ENCODE measurements at places on chromosomes 11 and 22. TPM values are rescaled to one million over a fixed set of nuclear protein-coding genes. Genes with fewer than 3 reads are reported as not detected.
A peak's percentile ranks its signal among the peaks of the same experiment; 100 is the strongest.

DNA sequence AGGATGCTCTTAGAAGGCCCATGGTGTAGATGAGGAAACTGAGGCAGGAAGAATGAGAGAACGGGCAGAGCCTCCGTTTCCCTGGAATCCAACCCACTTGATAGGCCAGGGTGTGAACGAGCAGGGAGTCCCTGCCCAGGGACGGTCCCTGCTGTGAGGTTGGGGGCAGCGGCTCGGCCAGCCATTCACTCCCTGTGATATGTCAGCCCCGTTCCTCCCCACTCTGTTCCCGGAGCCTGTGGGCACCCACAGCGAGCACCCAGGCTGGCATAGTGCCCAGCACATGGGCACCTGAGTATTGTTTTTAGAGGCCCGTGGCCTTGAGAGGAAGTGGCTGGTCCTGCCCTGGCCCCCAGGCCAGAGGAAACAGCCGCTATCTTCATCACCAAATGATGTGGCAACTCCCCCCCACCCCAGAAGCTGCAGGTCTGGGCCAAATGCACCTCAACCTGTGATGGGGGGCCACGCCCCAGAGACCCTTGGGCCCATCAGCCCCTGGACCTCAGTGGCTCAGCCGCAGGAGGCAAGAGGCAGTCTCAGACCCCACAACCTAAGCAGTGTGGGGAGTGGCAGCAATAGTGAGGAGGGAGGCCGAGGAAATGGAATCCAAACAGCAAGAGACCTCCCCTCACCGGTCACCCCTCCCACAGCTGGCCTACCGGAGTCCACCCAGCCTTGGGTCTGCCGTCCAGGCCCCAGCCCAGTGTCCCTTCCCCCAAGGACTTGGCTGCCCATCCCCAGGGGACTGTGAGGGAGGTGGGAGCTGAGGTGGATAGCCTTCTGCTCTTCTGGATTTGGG is 2.1 kb downstream of the ALDH3B1 start:
- no peak for DNase-seq

GRCh38 chr11:61091373-61092279 is 10.7 kb upstream of the CD5 start:
- no peak for DNase-seq

- no peak for DNase-seq
These were observed 1297.0 kb downstream of the BRD1 start for GRCh38 chr22:48530666-48531065.

GRCh38 chr11:86034710-86035109 is 34.2 kb downstream of the PICALM start:
- no peak for DNase-seq

DNA sequence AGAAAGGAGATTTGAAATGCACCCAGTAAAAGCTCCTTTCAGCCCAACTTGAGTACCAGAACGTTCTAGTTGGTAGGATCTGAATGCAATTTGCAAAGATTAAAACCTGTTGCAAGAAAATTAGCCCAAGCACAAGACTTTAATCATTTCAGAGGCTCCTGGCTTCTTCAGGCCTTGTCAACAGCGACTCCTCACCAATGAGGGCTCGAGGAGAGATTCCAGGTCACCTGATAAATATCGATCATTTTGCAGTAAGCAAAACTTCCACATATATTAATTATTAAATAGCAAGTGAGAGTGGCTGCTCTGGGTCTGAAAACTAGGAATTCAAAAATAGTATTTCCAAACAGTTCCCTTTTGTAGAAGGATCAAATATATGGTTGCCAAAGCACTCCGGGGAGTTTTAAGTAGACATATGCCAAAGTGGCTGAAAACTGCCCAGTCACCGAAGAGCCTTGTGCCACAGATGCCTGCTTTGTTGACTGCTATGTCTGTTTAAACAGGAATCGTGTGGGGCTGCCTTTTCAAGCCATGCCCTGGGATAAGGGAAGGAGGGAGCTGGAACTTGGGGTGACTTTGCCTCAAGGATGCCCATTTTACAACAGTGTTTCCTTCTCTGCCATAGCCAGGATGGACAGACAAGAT is 64.0 kb downstream of the CSNK2A3 start:
- DNase-seq: no peak

GRCh38 chr22:42461511-42461910 is 29.3 kb upstream of the NFAM1 start:
- no peak for DNase-seq

DNA sequence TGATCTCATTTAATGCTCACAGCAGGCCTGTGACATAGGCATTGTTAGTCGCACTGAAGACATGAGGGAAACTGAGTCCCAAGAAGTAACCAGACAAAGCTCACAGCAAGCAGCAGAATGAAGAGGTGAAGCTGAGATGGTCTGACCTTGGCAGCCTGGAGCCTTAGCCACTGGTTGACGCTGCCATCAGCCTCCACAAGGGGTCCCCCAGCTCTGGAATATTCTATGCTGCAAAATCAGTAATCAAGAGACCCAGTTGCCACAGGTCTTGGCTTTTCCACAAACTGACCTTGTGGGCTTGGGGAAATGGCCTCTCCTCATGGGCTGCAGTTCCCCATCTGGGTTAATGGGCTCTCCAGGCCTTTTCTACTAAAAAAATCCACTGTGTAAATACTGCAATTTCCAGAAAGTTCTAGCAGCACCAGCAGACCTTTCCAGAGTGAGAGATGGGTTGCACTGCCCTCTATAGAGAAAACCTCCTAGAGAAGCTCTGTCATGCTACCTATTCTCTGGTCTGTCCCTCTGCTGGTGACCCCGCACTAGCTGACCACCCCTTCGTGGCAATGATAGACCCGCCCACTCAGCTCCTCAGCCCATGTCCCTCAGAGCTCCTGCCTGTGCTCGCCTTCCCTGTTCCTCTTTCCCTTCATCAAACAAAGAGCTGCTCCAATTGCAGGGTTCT is 22.6 kb upstream of the ISX start:
- DNase-seq: no peak

- DNase-seq: peak; percentile 17
These were observed 49.1 kb upstream of the VPREB1 start for GRCh38 chr22:22195265-22196017.

DNA sequence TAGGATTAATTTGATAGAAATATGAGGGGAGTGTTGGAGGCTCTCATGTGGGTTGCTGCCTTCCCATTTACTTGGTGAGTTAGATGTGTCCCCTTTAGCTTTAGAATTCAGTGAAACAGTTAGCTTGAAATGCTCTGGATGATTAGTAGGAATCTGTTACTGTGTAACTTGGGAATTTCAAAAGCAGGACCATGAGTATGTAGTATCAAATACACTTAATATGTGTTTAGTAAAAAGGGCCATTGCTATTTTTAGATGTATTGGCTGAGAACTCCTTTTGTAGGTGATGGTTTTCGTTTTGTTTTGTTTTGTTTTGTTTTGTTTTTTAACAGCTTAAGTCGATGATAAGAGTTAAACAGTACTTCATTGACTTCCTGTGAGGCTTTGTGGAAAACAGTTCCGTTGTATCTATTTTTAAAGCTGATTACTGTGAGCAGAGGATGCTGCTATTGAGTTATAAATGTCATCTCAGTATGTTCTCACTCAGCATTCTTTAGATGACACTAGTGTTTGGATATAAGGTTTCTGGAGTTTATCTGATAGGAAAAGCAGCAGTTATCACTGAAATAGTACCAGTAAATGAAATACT is 53.5 kb downstream of the MCAM start:
- DNase-seq: no peak

GRCh38 chr11:3203221-3204043 is 15.2 kb downstream of the MRGPRG start:
- DNase-seq: no peak

GRCh38 chr11:31796499-31797189 is 14.5 kb downstream of the PAX6 start:
- no peak for DNase-seq

DNA sequence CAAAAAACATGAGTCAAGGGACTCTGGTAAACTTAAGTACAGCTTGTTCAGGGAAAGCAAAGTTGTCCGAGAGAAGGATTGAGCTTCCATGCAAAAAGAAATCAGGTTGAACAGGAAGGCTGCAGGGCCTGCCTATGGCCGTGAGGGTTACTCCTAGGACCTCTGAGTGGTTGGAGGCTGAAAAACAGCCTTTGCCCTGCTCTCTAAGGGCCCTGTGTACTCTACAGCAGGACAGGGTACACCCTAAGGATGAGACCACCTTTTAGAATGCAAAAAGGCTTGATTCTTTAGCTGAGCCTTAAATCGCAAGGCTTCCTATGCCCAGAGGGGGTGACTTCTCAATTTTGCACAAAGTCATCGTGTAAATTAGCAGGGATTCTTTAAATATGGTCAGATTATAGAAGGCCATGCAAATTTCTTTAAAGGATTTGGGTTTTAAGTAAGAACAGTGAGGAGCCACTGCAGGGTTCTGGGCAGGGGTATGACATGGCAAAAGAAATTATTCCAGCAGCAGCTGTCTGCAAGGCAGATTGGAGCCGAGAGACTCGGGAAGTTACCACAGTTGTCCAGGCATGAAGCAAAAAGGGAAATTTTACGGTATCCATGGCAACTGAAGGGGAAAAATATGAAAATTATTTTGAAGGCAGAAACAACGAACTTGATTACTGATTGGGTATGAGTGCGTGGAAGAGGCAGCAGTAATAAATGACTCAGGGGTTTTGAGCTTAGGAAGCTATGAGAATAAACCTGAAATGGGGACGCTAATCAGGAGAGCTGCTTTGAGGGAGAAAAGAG is 91.8 kb downstream of the FAM76B start:
- no peak for DNase-seq

- no peak for DNase-seq
These were observed 52.6 kb upstream of the ELF5 start for GRCh38 chr11:34566208-34566551.

DNA sequence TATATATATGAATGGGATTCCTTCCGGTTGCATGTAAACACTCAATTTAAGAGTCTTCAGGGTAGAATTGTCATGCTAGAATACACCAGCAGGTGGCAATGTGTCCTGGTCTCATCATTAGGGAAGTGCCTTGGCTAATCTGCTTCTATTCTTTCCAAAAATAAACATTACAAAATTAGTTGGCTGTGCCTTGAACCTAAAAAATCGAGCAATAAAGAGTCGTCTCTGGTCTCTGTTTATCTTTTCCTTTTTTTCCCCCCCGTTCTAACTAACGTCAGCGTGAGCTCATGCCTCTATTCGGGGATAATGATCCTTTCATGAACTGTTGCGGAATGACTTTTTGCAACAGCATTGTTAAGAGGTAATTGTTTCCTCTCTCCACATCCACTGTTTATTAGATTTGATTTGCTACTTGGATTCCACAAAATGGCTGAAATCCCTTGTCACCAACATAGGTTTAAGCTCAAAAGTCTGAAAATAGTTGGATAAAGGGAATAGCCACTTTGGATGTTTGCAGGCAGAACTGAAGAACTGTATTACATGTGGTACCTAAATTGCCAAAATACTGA is 1.2 kb upstream of the ARHGEF12 start:
- DNase-seq: peak; percentile 66

DNA sequence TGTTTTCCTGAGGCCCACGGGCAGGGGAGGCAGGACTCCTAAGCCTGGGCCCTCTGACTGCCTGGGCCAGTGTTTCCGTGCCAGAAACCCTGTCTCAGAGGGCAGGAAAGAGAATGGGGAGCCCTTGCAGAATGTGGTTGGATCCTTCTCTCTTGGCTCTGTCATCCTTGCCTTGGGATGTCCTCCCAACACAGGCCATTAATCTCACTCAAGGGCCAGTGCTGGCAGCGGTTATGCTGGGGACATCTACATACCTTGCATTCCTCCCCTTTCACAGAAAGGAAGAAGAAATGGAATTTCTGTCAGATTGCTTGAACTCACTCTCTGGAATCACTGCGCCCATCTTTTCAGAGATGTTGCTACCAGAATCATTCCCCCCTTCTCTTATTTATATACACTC is 296.9 kb downstream of the KIRREL3 start:
- no peak for DNase-seq

- no peak for DNase-seq
These were observed 28.5 kb downstream of the LINC01488 start for GRCh38 chr11:69509846-69510390.

DNA sequence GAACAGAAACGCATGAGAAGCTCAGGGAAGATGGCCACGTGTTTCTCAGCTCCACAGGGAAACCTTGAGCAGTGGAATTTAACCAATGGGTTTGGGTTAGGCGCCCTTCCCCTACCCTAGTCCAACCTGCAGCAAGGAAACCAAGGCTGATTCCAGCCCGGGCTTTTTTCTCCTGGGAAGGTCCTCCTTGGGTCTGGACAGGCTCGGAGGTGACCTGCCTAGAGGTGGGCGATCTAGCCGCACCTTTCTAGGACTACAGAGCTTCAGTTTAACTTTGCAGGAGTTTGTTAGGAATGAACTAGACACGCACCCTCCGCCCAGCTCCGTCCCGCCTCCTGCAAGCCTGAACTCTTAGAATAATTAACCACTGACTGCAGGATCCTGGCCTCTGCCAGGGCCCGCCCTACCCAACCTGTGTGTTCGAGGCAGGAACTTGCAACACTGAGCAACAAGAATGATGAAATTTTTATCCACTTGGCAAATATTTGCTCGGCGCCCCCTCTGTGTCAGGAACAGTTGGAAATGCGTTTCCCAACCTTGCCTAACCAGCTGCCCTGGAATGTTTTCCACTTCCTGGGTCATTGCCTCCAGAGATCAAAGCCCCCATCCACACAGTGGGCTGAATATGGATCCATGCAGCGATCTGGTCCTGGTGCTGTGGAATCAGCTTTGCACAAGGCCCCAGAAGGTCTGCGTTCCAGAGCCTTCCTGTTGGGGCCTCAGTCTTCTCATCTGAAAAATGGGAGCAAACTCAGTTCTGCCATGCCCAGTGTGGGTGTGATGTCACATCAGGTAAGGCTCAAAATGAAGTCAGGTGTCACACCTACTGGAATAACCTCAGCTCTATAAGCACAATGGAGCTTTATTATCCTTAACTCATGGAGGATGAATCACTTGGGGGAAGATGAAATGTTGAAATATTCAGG is 13.3 kb downstream of the MPST start:
- DNase-seq: no peak

- no peak for DNase-seq
These were observed 12.3 kb upstream of the TSKU start for GRCh38 chr11:76770642-76771445.

DNA sequence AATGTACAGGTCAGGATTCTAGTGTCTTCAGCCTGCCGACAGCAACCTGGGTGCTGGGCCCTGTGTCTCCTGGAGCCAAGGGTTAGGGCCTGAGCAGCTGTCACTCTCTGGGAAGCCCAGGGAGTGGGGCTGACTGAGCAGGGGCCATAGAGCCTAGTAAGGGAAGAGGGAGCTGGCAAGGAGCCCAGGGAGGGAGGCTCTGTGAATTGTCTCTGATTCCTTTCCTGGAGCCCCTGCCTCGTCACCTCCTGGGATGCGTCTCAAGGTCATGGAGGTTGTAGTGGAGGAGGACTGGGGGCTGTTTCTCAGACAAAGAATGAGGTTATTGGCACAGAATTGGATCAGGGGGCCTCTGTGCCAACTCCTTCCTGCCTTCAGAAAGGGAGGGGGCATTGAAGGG is 11.8 kb downstream of the SOX10 start:
- DNase-seq: no peak

APOBEC3H gene
- not detected for total RNA-seq

CD3D gene
- not detected for total RNA-seq

PLAAT2 gene
- total RNA-seq: not detected

POLD3 gene
- total RNA-seq: 11.7 TPM

ZBTB16 gene
- total RNA-seq: 17.3 TPM

ACRV1 gene
- not detected for total RNA-seq

TIMP3 gene
- 0.07 TPM for total RNA-seq

Measured in pulmonary artery endothelial cell (primary cell).